ENCODE measurements at places on chromosomes 5 and 9.
A peak's percentile ranks its signal among the peaks of the same experiment; 100 is the strongest.

GRCh38 chr5:67246108-67246507 is 49.5 kb upstream of the CD180 start:
- peak; percentile 69 for DNase-seq

GRCh38 chr5:9338796-9339195 is 207.1 kb downstream of the SEMA5A start:
- DNase-seq = no peak

DNA sequence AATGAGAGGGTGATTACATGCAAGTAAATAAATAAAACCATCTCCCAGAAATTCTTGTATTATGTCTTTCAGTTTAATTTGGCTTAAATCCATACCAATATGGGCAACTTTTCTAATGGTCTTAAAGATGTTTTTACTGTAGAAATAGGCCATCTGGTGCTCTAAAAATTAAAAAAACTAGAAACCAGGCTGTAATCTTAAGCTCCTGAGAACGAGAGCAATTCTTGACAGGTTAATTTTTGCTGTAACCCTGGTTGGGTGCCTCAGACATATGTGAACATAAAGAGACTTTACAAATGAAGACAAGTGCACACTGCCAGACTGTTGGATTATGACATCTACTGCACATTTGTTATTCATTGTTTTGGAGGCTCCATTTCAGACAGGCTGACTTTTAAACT is 246.8 kb upstream of the DAB2 start:
- no peak for DNase-seq

- no peak for DNase-seq
Observed at GRCh38 chr5:41032973-41033372, 38.2 kb downstream of the MROH2B start.

DNA sequence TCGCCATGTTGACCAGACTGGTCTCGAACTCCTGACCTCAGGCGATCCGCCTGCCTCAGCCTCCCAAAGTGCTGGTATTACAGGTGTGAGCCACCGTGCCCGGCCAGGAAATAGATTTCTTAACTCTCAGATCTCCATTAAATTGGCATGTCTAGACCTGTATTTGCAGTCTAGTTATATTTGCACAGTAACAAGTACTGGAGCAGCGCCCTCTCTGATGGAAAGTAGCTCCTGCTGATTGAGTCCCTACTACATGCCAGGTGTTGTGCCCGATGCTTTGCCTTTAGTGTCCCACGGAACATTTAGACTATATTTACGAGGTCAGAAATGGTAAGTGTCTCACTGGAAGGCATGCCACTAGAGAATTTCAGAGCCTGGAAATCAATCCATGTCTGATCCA is 15.8 kb upstream of the TMED9 start:
- no peak for DNase-seq

DNA sequence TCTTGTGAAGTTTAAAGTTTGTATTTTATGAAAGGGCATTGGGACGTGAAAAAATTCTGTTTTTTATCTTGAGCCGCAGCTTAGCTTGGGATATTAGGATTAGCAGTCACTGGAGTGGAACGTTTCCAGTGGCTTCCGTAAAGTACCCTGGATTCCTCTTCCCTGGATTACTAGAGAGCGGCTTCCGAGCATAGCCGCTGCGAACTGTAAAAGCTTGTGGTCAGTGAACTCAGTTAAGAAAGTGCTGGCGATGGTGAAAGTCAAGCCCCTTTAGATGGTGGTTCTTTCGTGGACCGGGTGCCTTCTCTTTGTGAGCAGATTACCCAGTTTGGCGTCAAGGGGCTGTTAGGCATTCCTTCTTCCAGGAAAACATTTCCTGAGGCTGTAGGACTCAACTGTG is 168.1 kb downstream of the KDM4C start:
- DNase-seq = no peak

GRCh38 chr5:572398-573019 is 39.6 kb upstream of the CEP72 start:
- no peak for DNase-seq

DNA sequence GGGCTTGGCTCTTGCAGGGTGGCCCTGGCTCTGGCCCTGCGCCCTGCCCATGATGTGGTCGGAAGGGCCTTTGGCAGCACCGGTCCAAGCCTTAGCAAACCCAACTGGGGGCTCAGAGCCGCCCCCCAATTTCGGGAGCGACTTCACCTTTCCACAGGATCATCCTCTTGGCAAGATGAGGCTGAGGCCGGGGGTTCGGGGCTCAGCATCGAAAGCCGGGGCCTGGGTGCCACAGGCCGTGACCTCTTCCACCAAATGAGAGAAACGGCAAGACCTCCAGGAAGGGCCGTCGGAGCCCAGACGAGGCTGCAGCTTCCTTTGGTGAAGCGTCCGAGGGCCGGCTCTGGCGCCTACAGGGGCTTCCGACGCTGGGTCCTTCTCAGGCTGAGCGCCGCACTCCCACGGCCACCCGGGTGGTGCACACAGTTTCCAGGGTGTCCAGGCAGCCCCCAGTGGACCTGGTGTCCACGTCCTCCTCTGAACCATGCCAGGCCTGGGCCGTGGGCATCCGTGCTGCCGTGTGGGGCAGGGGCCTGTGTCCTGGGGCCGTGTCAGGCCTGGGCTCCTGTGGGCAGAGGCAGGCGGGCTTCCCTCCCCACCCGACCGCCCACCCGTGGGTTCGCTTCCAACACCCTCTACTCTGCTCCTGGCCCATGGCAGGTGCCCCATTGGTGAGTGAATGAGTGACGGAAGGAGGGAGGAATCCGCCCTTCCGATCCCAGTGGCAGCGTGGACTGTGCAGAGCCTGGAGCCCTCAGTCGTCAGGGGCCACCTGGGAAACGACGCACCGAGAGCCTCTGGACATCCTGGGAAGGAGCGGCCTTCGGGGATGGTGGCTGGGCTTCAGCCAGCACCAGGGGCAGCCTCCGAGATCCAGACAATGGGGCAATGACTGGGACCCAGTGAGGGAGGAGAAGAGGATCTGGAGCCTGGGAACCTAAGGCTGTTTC is 5.2 kb upstream of the AGPAT2 start:
- no peak for DNase-seq

GRCh38 chr9:96674906-96675538 is 19.9 kb upstream of the PRXL2C start:
- DNase-seq = no peak

DNA sequence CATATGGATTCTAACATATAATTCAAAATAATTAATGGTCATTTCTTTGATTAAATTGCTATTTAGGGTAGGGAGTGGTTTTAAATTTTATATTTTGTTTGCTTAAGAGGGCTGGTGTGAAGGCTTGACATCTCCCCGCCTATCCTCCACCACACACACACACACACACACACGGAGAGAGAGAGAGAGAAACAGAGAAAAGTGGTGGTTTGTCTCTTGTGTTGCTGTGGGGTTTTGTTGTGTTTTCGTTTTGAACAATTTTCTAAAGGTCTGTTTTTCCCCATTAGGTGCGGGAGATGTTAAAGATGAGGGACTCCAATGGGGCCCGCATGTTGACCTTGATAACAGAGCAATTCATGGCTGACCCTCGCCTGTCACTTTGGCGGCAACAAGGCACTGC is 161.9 kb downstream of the ZSWIM6 start:
- DNase-seq = no peak

- no peak for DNase-seq
Observed at GRCh38 chr5:3980156-3980555, 384.5 kb downstream of the IRX1 start.

DNA sequence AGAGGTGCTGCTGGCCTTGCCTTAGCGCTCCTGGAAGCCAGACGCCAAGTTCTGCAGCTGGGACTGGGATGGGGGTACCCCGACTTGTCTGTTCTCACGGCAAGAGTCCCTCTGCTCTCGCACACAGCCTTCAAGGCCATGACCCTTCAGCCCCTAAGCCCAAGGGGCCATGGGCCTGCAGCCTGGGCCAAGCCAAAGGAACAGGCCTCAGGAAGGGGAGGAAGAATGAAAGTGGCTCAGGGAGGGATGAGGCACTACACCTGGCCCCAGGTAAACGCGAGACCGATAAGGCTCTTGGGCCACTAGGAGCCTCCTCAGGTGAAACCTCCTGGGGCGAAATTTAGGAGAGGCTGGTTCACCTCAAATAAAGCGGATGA is 3.9 kb downstream of the EBF1 start:
- DNase-seq = no peak

GRCh38 chr9:130446101-130446861 is 1.5 kb downstream of the ASS1 start:
- no peak for DNase-seq

DNA sequence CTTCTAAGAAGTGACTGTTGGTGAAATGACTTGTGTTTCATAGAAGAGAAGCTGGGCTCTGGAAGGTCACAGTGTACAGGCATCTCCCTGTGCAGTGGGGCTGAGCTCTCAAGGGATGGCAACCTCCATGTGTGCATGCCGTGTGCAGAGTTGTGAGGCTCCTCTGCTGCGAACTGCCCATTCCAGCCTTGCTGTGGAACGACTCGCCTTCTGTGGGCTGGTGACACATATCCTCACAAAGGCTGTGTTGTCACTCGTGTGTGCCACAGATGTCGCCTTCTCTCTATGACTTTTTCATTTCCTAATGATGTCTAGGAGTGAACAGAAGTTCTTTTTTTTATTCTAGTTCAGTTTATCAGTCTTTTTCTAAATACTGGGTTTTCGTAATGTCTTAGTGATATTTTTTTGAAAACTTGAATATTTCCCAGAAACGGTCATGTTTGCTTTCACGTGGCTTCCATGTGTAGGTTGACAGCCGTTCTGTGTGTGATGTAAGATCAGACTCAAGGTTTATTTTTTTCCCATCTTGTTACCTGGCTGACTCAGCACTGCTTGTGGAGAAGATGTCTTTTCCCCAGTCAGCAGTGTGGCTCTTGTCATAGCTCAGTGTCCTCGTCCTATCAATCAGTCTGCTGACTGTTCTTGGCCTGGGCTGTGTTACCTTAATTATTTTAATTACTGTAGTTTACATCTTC is 57.3 kb upstream of the CACNA1B start:
- DNase-seq = no peak

- DNase-seq = peak; percentile 28
Observed at GRCh38 chr5:174327317-174327864, 281.9 kb downstream of the NSG2 start.

- DNase-seq = no peak
Observed at GRCh38 chr5:179438011-179438441, 92.8 kb upstream of the ADAMTS2 start.

DNA sequence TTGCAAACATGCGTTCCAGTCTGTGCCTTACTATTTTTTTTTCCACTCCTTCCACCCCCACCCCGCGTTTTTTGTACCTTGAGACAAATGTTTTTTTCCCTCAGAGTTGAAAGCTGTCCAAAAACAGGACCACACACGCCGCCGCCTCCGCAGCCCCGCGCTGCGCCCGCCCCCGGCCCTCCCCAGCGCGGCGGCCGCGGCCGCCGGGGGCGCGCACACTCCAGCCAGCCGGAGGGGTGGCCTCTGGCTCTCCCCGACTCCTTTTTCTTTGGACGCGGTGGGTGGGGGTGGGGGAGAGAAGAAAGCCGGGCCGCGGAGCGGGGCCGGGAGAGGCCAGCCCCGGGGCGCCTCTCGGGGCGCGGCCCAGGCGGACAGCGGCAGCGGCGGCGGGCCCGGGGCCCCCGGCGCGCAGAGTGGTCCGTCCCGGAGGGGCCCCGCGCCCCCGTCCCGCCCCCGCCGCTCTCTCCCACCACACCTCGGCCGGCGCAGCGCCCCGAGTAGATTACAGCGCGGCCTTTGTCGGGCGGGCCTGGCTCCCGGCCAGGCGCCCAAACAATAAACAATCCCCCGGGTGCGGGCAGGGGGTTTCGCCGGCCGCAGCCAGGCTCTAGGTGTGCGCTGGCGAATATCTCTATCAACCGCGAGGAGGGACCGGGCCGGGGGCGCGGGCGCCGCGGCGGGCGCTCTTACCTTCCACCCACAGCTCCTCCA is 10.9 kb downstream of the PTCH1 start:
- peak; percentile 38 for DNase-seq

GRCh38 chr9:131739959-131740648 is at the start of gene RAPGEF1:
Gene RAPGEF1, minus strand, starts transcription at chr9:131740076. Its CDS starts 246 bp downstream, at chr9:131739830.
- DNase-seq = peak; percentile 80

DNA sequence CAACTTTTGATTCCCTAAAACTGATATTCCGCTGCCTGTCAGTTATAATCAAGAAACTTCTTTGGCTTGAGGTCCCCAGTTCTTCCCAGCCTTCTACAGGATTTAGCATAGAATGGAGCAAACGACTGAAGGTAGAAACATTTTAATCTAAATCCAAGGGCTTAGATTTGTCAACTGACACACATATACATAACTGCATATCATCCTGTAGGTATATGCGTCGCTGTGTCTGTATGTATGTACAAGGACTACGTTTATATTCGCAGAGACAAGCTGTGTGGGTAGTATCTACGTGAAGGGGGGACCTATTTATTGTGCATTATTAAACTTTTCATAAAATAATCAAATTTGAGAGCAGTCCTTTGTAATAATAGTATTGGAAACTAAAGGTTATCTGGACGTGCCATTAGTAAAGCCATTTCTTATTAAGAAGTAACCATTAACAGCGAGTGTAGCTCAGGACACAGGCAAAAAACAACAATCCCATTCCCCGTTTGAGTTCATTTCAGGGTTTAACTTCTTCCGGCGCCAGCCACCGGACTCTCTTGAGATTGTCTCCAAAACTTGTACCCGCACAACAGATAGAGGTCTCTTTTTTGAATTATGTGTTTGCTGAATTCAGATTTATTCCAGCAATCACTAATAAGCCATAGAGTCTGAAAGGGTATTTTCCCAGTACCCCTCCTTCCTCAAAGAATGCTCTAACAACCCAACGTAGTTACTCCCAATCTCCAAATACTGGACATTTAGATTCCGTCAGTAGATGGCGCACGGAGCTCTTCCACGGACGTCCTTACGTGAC is 2.1 kb upstream of the MLLT3 start:
- peak; percentile 59 for DNase-seq
